Stimulated activated CD4-positive, alpha-beta T cell treated with anti-CD3 and anti-CD28 coated beads, Interleukin-1b, Interleukin-23, amount 100 ng/mL, for 1 hour (primary cell): ENCODE measurements at places on chromosomes 1 and 21.

- no peak for DNase-seq
Measured at GRCh38 chr1:64043288-64043687, 160.1 kb upstream of the UBE2U start.

DNA sequence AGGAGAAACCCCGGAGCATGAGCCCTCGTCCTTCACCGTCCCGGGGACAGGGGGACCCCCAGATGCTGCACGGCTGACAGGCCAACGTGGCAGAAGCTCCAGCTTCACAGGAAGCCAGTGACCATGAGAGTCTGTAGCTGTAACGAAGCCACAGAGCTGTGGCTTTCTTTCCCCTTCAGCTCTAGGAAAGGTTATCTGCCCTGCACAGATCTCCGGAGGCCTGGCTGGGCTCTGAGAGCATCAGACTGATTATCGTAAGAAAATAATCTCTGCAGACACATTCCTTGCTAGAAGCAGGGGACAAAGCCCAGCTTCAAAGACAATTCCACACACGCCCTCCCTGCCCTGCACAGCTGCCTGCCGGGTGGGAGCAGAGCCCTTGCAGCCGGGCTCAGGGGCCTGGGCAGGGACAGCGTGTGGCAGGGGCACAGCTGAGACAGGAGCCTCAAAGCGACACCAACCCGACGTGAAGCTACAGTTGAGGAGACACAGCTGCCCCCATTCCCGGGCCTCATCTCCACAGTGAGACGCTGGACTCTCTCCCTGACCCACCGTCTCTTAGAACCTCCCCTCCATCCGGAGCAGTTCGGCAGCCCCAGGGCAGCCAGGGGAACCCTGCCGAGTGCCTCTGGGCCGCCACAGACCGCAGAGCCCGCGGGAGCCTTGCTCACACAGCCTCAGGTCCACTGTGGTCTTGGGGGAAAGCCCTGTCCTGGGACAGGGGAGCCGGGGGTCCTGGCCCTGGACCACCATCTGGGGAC, 30.6 kb downstream of the POFUT2 start:
- DNase-seq = no peak

DNA sequence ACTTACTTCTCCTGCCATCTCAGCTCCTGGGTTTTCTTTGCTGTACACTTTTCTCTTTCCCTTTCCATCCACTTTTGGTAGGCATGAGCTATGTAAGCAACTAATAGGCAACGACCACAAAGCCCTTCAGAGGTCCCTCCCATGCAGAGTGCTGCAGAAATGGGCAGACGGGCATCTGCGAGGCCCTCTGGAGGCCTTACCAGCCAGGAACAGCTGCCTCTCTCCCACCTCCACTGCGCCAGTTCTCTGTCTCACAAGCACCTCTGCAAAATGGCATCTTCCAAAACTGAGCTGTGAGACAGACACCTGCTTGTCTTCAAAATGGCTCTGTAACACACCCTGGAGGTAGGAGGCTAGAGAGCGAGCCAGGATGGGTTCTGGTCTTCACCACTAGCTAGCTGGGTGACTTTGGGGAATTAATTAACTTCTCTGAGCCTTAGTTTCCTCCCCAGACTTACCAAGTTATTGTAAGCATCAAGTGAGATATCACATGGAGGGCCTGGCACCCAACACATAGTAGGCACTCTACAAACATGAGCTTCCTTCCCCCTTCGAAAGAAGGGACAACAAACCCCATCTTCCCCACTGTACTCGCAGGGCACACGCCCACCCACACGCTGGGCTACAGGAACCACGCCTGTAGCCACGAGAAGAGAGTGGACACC, 62.0 kb downstream of the BCAR3 start:
- no peak for DNase-seq

DNA sequence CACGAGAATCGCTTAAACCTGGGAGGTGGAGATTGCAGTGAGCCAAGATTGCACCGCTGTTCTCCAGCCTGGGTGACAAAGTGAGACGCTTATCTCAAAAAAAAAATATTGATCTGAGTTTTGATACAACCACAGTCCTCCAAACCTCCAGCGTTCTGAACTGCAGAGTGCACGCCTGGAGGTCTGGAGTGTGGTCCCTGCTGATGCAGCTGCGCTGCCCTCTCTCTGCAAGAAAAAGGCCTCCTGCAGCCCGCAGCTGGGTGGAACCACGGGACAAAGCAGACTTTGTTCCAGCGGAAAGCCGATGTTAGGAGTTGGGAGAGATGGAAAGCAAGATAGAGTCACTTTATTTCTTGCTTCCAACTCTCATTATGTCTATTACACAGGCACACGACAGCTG, 144.9 kb upstream of the SOD1 start:
- DNase-seq = no peak

DNA sequence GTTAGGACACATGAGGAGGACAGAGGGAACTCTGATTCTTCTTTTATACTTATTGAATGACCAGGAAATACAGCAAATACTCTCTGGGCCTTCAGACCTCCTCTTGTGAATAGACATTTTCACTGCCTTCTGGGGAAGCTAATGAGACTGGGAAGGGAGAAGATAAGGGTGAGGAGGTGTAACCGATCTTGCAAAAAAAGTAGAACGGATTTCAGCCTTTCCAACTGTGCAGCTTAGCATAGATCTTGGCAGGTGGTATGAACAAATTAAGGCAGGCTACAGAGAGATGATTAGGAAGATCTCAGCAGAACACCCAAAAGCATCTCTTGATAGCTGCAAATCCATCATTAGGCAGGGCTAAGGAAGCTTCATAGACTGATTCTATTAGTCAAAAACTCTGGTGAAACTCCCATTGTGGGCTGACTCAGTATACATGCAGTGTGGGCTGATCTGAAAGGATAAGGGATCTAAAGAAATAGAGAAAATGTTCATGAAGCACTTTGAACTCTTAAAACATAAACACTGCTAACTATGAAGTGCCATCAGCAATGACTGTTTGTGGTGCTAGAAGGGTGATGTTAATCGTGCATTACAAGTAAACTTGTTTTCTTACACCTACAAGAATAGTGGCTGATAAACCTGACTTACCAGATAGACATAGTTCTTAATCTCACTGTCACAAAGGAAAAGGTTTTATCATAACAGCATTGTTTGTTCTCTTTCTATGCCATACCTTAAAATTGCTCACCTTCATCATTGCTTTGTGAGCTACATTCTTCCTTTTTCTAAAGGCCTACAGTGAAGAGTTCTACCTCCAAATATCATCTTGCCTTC, 85.5 kb upstream of the PALMD start:
- DNase-seq = no peak
